Activated CD4-positive, alpha-beta T cell treated with anti-CD3 and anti-CD28 coated beads for 48 hours (primary cell): ENCODE measurements at places on chromosomes 5 and 9.

DNA sequence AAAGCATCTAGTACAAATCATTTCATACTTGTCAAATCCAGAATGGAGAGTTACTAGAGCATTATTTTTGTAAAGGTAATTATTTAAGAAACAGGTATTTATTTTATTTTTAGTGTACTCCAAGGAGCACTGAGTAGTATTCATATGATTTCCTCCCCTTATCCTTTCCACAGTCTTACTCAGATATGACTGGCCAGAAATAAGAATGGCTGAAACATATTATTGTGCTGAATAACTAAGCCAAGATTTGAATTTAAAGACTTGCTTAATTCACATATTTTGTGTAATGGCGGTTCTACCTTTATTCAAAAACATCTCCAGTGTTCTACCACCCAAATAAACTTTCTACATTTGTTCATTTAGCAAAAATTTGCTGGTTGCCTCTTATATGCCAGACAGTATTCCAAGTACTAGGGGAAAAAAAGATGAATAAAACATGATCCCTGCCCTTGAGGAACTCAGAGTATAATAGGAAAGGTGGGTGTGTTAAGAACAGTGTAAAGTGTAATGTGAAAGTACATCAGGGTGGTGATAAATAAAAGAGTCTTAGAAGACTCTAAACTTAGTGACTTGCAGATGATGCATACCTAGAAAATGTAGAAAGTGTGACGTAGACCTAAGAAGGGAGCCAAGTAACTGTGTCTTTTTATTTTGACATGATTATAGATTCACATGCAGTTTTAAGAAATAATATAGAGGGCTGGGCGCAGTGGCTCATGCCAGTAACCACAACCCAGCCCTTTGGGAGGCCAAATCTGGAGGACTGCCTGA lies 110.4 kb upstream of the GRHPR start:
- DNase-seq, result no peak

DNA sequence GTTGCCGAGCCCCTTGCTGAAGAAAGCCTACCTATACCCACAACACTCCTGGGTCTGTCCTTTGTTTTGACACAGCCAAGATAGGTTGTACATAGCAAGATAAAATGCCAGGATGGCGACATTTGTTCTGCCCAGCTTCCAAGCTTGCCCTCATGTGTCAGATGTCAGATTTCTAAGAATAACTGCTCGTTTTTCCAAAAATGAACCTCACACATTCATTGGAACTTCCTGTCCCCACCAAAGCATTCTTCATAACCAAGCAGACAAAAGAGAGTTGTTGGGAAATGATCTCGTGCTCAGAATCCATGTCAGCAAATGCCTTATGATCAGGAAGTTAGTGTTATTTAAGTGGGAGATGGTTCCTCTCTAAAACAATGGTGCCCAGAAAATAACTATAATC lies 210.1 kb downstream of the ZNF608 start:
- DNase-seq, result no peak

DNA sequence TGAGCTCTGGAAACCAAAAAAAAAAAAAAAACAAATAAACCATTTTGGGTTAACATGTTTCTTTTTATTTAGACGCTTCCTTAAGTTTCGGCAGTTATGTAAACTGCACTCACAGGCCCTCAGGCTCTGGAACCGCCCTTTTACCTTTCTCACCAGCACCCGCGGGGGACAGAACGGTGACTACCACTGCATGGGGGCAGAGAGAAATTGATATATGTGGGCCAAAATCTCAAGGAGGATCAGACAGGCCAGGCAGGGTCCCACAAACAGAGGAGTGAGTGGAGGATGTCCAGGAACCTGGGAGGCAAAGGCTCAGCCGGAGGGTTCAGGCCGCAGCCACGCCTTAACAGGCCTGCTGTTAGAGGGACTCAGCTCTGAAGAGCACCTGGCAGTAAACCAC lies 54.4 kb downstream of the IRX2 start:
- no peak for DNase-seq

- DNase-seq, result no peak
These were observed 94.1 kb downstream of the PTCH1 start for GRCh38 chr9:95422650-95423049.

- no peak for DNase-seq
These were observed 74.5 kb upstream of the TBCA start for GRCh38 chr5:77850536-77851175.

- DNase-seq, result no peak
These were observed 275.1 kb downstream of the SLF1 start for GRCh38 chr5:94893412-94894135.
